Left renal cortex interstitium (tissue), 4 donors: ENCODE measurements at places on chromosomes 6 and 20. TPM values are rescaled to one million over a fixed set of nuclear protein-coding genes. Genes with fewer than 3 reads are reported as not detected.

GRCh38 chr6:149217466-149217888, 100.0 kb upstream of the TAB2 start:
- DNase-seq: no peak

MAVS gene
- polyA plus RNA-seq: 34.7 TPM

DNA sequence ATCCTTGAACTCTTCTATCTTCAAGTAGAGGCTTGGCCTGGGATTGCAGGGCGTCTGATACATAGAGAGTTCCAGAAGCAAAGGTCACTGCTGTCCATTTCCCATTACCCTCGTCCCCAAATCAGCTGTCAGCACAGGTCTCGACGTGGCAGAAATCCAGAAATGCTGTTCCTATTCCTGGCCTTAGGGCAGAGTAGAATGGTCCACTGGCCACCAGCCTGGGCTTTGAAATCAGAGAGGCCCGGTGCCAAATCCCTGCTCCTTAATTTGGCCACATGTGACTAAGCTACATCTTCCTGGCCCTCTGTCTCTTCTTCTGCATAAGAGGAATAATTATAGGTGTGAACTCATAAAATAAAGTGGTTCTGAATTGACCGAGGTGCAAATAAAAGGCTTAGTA, 40.9 kb upstream of the FAM83D start:
- DNase-seq: no peak

GRIK2 gene
- polyA plus RNA-seq: 13.4 TPM
